ENCODE measurements at places on chromosomes 5 and 9.

DNA sequence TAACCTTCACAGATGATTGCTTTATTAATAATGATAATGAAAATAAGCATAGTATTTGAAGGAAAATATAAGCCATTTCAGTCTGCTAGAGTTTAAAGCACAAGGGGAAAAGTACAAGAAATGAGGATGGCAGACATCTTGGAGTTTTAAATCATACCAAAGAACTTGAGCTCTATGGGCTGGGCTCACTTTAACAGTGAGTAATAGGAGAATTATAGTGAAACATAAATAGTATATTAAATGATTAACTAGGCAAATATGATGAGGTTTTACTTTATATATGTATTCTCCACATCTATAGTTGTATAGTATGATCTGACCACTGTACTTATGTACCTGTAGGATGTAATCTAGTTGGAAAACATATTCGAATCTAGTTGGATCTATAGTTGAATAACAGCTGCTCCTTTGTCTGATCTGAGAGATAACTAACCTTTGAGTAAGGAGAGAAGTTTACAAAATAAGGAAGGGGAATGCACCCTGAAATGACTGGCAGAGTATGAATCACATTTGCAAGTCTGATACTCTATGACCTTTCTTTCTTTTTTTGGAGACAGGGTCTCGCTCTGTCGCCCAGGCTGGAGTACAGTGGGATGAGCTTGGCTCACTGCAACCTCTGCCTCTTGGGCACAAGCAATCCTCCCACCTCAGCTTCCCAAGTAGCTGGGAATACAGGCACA, 17.6 kb downstream of the MEGF9 start:
- no peak for DNase-seq

GRCh38 chr9:126490214-126490631, 123.5 kb upstream of the LMX1B start:
- no peak for DNase-seq

- DNase-seq, result no peak
Observed at GRCh38 chr9:90878562-90878961, 76.9 kb downstream of the SYK start.

DNA sequence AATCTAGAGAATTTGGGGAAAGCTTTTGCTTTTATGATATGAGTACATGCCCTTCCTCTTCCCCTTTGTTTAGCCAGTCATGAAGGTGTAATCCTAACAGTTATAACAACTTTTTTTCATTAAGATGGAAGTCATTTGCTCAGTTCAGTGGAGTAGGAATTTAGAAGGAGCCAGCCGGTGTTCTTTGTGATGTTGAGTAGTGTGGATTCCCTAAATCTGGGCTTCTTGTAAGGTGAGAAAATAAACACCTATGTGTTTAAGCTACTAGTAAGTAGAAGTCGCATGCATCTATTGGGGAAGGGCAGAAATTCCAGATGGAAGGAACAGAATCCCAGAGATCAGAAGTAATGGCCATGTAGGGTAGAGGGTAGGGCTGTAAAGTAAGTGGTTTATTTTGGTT, 13.6 kb upstream of the CNTLN start:
- no peak for DNase-seq
